ENCODE measurements at places on chromosomes 2 and 18. TPM values are rescaled to one million over a fixed set of nuclear protein-coding genes. Genes with fewer than 3 reads are reported as not detected.

GRCh38 chr2:106342831-106343251, 125.4 kb downstream of the RGPD3 start:
- no peaks in the 10 kb centered on the region for H3K36me3 ChIP-seq
- H3K4me3 ChIP-seq = no peak overlapping the region
- no peak for DNase-seq
- H3K4me1 ChIP-seq = no peaks in the 10 kb centered on the region
- no peaks in the 10 kb centered on the region for H3K27me3 ChIP-seq

- DNase-seq = no peak
- H3K4me3 ChIP-seq = no peak overlapping the region
- no peaks in the 10 kb centered on the region for H3K4me1 ChIP-seq
- no peaks in the 10 kb centered on the region for H3K36me3 ChIP-seq
- H3K27ac ChIP-seq = no peak overlapping the region
Measured at GRCh38 chr2:70905443-70906421, 30.0 kb upstream of the ATP6V1B1 start.

DNA sequence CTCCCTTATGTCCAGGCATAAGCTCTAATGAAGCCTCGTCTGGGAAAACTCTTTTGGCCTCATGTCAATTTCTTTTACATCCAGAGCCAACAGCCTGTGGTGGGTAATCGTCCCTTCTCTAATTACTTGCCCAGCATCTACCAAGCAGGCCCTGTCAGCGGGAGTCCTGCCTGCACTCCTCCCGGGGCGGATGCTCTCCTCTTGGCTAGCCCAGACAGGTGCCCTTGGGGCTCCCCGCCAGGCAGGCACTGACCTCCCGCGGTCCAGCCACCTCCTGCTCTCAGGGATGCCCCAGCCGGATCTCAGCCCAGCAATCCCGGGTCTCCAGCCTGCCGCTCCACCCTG, 74.2 kb downstream of the NCAPH start:
- H3K4me3 ChIP-seq = no peak overlapping the region
- H3K36me3 ChIP-seq = no peaks in the 10 kb centered on the region
- H3K27ac ChIP-seq = no peak overlapping the region

- H3K27ac ChIP-seq = no peak overlapping the region
- H3K4me1 ChIP-seq = no peaks in the 10 kb centered on the region
- no peak overlapping the region for H3K4me3 ChIP-seq
Measured at GRCh38 chr2:151729837-151730236, 4.4 kb downstream of the NEB start.

DNA sequence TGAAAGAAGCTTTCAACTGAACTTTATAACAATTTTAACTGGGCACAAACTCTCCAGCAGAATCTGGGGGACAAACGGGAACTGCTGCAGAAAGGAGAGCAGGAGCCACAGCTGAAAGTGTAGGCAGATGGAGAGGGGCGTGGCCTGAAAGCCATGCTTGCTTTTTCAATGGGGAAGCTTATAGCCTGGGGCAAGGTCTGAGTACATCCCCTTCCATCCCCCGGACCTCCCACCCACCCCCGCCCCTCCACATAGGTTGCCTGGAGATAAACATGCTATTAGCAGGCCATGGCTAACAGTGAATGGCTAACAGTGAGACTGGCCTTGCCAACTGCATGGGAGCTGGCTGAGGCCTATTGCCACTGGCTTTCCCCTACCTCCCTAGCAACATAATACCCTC, 317.9 kb upstream of the TANK start:
- H3K4me3 ChIP-seq = no peak overlapping the region
- H3K27ac ChIP-seq = no peak overlapping the region
- H3K27me3 ChIP-seq = no peaks in the 10 kb centered on the region
- no peaks in the 10 kb centered on the region for H3K36me3 ChIP-seq
- H3K4me1 ChIP-seq = no peaks in the 10 kb centered on the region

DNA sequence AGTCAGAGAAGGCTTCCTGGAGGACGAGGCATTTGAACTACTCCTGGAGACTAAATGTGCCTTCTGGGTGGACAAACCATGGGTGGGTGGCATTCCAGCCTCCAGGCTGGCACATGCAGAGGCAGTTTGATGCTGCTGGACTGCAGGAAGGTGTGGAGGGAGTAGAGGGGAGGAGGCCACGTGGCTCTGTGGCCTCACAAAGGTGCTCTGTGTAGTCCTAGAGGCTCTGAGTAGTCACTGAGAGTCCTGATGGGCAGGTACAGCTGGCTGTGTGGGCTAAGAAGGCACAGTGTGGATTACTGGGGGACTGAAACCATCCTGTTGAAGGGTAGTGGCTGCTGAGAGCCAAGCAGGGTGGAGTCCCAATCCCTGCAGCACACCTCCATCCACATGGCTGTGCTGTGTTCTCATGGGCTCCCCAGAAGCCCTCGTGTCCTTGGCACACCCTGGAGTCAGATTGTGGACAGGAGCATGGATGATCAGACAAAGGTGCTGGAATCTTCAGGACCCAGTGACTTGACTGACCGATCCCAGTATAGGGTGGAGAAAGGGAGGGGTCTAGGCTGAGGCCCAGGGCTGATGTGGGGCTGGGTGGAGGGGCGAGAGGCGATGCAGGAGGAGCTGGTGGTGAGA, 87.4 kb upstream of the HS6ST1 start:
- peak; percentile 5 for DNase-seq
- H3K27ac ChIP-seq = no peak overlapping the region
- no peaks in the 10 kb centered on the region for H3K36me3 ChIP-seq
- no peak overlapping the region for H3K4me3 ChIP-seq

DNA sequence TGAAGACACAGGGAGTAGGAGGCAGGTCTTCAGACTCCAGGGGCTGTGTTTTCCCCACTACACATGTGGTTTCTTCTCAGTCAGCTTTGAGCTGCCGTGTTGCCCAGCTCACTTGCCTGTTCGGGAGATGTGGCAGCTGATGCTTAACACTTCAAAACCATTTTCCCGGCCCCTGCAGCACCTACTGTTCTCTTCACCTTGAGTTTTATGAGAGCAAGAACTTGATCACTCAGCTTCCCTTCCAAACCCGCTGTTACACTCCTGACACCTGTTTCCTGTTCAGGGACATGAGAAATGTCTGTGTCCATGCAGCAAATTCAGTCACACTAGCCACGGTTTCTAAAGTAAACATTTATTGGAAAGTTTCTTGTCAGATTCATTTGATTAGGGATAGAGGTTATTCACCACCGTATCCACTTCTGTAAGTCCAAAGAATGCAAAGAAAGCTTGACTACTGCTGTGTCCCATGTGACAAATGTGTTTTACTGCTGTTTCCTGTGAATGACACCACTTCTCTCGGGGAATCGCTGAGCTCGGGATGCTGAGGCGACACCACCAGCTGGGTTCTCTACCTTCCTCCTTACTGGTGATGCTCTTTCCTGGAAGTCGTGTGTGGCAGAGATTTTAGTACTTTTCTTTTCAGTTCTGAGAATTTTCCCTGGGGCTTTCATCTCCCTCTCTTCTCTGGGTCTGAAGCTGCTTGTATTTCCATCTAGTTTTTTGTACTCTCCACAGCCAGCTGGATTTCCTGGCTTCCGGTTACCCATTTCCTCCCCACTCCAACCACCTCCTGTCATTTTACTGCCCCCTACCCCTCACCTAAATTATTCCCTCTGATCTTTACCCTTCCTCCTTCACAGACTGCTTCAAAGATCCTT, 91.7 kb downstream of the KLF7 start:
- no peaks in the 10 kb centered on the region for H3K36me3 ChIP-seq
- H3K4me3 ChIP-seq = no peak overlapping the region
- no peaks in the 10 kb centered on the region for H3K27me3 ChIP-seq

- no peak overlapping the region for H3K4me3 ChIP-seq
- H3K36me3 ChIP-seq = no peaks in the 10 kb centered on the region
- H3K4me1 ChIP-seq = no peaks in the 10 kb centered on the region
- no peak overlapping the region for H3K27ac ChIP-seq
Measured at GRCh38 chr2:58195662-58196061, 45.5 kb downstream of the FANCL start.

GRCh38 chr18:22778996-22779395, 154.1 kb upstream of the RBBP8 start:
- no peak for DNase-seq
- H3K27me3 ChIP-seq = no peaks in the 10 kb centered on the region
- H3K27ac ChIP-seq = no peak overlapping the region
- no peaks in the 10 kb centered on the region for H3K36me3 ChIP-seq
- peaks cover 4% of the 10 kb centered on the region for H3K4me1 ChIP-seq

CREG2 gene
- total RNA-seq = 0.28 TPM

IL36G gene
- total RNA-seq = not detected

ATP5MC3 gene
- total RNA-seq = 74.2 TPM

SERPINB11 gene
- not detected for total RNA-seq

POTEI gene
- not detected for total RNA-seq

SP5 gene
- 0.90 TPM for total RNA-seq

CHRNG gene
- total RNA-seq = not detected

GFPT1 gene
- total RNA-seq = 31.2 TPM
